ENCODE measurements at places on chromosomes 1 and 21.

DNA sequence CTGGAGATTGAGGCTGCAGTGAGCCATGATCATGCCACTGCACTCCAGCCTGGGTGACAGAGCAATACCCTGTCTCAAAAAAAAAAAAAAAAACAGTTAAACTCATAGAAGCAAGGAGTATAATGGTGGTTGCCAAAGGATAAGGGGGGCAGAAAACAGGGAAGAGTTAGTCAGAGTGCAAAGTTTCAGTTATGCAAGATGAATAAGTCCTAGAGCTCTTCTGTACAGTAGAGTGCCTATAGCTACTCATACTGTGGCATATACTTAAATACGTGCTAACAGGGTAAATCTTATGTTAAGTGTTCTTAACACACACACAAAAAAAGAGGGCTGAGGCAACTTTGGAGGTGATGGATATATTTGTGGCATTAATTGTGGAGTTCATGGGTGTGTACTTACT lies 75.6 kb upstream of the COA6 start:
- no peak for DNase-seq

- no peak for DNase-seq
Observed at GRCh38 chr1:17630048-17630830, 90.7 kb downstream of the ARHGEF10L start.

DNA sequence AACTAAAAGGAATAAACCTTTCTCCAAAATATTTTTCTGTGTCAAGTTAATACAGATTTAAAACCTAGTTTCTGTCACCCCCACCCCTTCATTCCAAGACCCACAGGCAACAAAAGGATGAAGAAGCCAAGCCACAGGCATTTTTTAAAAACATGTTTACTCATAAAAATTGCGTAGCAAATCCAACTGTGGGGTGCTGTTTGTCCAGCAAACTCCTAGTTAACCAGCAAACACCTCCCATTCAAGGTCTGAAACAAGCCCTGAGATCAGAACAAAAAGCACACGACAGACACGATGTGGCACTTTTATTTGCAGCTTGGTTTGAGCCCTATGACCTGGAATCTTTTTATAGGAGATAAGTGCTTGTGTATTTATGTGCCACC lies 149.9 kb upstream of the CAMK1G start:
- no peak for DNase-seq

- no peak for DNase-seq
Observed at GRCh38 chr1:104932949-104933679, 1183.4 kb downstream of the AMY1C start.

DNA sequence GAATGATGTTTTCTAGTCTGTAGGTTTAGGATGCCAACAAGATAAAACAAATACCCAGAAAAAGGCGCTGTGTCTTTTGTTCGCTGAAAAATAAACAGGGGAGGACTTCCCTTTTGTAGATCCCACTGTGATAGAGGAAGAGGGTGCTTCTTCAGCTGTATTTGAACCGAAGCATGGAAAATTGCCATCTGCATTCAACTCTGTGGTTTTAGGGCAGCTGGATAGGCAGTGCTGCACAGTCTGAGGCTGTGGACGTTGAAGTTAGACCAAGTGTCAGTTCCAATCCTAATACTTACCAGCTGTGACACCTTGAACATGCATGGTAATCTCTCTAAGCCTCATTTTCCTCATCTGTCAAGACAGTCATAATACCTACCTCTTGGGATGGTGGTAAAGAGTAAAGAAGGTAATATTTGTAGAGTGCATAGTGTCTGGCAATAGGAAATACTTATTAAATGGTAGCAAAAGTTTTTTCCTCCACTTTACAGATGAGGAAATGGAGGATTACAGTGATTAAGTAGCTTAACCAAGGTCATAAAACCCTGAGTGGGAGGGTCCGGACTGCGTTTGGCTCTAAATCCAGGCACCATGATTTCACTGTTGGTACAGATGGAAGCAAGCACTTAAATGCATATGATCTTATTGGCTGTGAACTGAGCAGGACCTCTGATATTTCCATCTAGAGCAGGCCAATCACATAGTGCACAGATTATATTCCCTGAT lies 48.5 kb downstream of the UTP25 start:
- DNase-seq = no peak

- DNase-seq = no peak
Observed at GRCh38 chr1:55768327-55768952, 553.3 kb upstream of the USP24 start.

All from stimulated activated CD8-positive, alpha-beta memory T cell treated with anti-CD3 and anti-CD28 coated beads, Interleukin-15, amount 100 ng/mL, for 48 hours (primary cell).